Stimulated activated CD8-positive, alpha-beta memory T cell treated with anti-CD3 and anti-CD28 coated beads, Interleukin-15, amount 100 ng/mL, for 4 hours (primary cell): ENCODE measurements at places on chromosomes 16 and 17.

- peak; percentile 55 for DNase-seq
Observed at GRCh38 chr17:4903051-4903818, at the start of gene CHRNE. CHRNE (minus strand) TSS chr17:4903098; CDS start chr17:4903063, 35 bp downstream.

DNA sequence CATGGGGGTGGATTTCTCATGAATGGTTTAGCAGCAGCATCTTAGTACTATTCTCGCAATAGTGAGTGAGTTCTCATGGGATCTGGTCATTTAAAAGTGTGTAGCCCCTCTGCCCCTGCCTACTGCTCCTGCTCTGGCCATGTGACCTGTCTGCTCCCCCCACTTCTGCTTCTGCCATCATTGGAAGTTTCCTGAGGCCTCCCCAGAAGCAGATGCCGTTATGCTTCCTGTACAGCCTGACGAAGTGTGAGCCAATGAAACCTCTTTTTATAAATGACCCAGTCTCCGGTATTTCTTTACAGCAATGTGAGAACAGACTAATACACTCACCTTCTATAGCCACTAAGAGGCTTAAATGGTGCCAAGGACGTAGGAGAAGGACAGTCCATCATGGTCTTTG, 51.5 kb downstream of the NOL11 start:
- no peak for DNase-seq

DNA sequence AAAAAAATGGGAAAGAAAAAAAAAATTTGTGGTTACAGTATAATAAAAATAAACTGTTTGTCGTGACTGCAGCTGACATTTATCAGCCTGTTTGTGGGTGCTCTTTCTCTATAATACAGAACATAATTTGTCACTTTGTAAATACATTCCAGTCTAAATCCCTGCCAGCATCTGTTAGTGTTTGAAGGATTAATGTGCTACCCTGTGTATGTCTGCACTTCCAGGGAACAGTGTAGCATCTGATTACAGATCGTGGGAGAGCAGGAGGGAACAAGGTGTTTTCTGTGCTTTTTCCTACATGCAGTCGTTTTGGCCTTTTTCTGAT, 265.1 kb downstream of the WWOX start:
- DNase-seq, result no peak

- DNase-seq, result no peak
Observed at GRCh38 chr16:80577485-80578280, 36.9 kb downstream of the DYNLRB2 start.

DNA sequence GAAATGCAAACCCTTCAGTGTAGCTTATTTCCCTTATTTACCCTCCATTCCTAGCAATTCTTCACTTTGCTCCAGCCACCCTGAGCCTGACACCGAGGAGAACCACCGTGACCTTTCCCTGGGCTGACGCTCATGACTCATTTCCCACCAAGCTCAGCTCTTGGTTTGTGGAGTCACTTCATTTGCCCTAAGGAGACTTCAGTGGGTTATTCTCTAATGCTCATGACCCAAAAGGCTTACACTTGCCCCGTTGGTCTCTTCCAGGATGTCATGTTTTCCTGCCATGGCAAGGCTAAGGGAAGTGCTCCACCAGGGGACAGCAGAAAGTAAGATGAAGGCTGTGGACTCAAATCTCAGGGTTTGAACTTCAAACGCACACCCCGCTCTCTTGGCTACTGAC, 161.0 kb downstream of the CBLN1 start:
- DNase-seq, result no peak

DNA sequence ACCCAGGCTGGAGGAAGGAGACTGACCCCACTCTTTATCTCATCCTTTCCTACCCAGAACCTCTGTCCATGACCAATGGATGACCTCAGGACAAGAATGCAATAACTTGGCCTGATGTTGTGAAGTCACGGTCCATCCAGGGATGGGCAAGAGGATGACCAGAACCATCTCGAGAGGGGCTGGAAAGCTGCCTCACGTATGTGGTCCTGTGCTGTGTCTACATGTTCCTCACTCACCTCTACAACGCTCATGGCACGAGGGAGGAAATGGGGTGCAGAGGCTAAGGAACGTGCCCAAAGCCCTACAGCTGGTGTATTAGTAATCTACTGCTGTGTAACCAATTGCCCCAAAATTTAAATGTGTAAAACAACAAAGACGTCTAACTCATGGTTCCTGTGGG, 7.3 kb upstream of the KCTD5 start:
- no peak for DNase-seq

DNA sequence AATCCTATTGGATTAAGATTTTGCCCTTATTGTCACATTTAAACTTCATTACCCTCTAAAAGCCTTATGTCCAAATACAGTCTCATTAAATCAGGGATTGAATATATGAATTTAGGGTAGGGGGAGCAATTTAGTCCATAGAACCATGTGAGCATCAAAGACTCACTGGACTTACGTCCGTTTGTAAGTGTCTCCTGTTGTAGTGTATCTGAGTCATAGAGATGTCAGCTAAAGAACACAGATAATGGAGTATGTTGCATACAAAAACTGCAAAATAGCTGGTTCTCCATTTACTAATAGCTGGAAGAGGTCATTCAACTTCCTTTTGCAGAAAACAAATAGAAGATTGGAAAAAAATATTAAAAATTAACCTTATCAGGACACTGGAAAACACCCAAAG, 599.1 kb upstream of the SOX9 start:
- no peak for DNase-seq
